ENCODE measurements at places on chromosomes 16 and 17.

- no peak for DNase-seq
These were observed 8.0 kb downstream of the CD300LB start for GRCh38 chr17:74523308-74523707.

DNA sequence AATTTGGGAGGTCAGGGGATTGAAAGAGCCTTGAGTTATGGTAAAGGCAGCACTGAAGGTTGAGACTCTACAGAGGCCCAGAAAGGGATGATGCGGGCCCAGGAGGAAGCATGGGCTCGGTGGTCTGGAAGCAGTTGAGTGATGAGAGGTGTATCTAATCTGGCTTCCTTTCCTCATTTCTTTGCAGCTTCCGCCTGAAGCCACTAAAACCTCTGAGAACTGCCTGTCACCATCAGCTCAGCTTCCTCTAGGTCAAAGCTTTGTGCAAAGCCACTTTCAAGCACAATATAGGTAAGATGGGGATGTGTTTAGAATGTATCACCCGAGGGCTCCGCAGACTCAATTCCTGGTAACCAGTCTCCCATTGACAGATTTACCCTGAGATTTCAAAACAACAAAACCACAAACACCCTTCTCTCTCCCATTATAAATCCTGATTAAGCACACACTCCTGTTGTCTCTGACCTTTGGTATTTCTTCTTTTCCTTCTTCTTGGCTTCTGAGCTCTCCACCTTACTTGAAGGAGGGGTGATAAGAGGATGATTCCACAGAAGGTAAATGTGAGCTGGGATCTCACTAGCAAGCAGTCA is 21.2 kb downstream of the USP43 start:
- DNase-seq: peak; percentile 43

DNA sequence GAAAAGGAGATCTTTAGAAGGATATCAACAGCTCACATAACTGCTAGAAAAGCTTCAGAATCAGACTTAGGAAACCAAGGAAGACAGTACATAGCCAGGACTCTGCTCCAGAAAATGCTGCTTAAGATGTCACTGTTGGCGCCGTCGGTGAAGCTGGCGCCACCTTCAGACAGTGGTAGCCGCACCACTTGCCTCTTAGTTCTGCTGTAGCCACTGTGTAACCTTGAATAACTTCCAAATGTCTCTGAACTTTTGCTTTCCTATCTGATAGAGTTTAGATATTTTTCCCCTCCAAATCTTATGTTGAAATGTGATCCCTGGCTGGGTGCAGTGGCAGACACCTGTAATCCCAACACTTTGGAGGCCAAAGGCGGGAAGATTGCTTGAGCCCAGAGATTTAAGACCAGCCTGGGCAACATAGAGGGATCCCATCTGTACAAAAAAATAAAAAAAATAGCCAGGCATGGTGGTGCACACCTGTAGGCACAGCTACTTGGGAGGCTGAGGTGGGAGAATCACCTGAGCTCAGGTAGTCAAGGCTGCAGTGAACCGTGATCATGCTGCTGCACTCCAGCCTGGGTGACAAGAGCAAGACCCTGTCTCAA is 6.3 kb upstream of the USP31 start:
- DNase-seq: peak; percentile 19

DNA sequence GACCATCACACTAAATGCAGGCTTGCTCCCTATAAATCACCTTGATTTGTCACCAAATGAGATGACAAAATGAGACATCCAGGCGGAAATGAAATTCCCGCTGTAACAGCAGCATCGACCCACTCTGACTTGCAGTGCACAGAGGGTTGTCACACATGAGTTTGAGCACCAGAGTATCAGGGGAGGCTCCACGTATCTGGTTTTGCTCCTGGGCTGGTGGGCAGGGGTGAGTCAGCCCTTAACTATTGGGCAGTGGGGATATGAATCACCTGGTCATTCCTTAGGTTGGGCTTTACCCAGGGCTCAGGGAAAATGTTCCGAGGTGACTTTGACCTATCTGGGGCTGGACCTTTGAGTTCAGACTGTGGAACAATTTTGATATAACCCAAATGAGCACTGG is 245.2 kb upstream of the CCL2 start:
- DNase-seq: no peak

- no peak for DNase-seq
These were observed 32.3 kb downstream of the CIBAR2 start for GRCh38 chr16:85079785-85080570.

DNA sequence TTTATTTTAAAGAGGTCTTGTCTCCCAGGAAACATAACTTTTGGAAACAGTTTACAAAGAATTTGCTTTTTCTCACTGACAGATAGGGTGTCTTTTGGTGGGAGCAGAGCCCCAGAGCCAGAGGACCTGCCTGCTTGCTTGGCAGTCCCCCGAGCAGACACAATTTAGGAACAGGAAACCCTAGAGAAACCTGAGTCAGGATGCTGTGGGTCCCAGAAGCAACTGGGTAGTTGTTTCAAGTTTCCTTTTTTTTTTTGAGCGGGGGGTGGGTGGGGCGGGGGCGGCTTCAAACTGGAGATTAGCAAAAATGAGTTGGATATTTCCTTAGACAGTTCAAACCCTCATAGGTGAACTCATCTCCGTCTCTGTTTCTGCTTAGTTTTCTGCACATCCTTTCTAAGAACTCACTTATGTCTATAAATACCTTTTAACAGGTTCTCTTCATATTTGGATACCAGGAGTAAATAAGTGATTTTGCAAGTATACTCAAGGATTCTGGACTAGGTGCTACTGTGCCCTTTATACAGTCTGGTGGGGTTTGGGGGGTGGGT is 135.1 kb downstream of the PRKCA start:
- DNase-seq: no peak

DNA sequence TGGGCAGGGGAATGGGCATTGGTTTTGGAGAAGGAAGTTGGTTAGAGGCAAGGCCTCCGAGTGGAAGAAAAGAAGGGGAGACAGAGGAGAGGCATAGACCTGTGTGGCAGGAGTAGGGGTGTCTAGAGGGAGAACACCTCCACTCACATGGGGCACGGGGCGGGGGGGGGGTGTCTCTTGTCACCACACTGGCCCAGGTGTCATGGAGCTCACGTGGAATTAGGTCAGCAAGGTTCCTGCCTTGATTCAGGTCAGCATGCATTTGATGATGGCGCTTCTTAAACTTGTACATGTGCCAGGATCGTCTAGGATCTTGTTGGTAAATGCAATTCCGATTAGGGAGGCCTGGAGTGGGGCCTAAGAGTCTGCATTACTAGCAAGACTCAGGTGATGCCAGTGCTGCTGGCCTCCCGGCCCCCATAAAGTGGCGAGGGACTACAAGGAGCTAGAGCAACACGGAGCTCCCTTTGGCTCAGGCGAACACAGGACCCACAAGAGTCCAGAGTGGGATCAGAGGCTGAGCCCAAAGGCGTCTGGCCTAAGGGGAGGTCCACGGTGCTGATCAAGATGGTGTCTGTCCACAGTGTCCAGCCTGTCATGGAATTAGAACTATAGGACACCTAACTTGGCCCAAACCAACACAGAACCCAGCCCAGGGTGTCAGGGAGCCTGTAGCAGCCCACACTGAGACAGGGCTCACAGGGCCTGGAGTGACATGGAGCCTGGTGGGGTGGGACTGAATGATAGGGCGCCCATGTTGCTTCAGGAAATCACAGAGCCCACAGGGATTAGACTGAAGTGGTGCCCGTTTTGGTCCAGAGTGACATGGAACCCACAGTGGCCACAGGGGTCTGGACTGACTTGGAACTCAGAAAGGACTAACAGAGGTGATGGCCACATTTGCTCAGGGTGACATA is 16.7 kb downstream of the EPOP start:
- DNase-seq: no peak

- DNase-seq: no peak
These were observed 7.2 kb downstream of the SPACA3 start for GRCh38 chr17:32998887-32999228.

GRCh38 chr17:9446528-9446927 is 129.1 kb downstream of the STX8 start:
- no peak for DNase-seq

DNA sequence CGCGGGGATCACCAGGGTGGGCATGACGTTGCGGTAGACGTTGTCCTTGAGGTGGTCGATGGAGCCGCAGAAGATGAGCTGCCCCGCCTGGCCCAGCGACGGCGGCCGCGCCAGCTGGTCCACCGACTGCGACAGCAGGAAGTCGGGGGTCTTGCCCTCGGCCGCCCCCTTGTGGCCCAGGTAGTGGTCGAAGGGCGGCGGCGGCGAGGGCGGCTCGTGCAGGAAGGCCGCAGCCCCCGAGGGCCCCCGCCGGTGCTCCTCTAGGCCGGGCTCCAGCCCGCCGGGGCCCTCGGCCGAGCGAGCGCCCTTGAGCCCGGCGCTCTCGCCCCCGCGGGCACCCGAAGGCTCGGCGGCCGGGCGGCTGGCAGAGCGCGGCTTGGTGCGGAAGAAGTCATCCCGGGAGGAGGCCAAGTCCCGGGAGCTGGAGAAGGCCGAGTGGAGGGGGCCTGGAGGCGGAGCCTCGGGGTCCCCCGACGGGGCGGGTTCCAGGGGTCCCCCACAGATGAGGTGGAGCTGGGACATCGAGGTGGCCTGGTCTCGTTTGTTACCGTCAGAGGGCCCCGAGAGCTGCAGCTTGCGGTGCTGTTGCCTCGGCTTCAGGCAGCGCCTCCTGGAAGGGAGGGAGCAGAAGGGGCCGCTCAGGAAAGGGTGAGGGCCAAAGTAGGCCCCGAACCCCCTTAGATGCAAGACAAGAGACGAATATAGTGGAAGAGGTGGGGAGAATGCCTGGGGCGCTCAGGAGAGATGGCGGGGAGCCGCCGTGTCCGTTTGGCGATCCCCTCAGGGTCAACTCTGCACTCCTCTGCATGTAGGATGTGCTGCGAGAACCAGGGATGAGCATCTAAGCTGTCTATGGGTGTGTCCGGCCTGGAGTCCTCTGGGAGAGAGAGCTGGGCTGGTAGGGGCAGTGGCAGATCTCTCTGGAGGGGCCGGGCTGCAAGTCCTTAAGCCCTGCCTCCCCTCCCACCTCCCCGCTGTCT is 8.8 kb downstream of the FAM171A2 start:
- peak; percentile 42 for DNase-seq

GRCh38 chr17:19619705-19620325 is 28.7 kb upstream of the ALDH3A2 start:
- DNase-seq: no peak

DNA sequence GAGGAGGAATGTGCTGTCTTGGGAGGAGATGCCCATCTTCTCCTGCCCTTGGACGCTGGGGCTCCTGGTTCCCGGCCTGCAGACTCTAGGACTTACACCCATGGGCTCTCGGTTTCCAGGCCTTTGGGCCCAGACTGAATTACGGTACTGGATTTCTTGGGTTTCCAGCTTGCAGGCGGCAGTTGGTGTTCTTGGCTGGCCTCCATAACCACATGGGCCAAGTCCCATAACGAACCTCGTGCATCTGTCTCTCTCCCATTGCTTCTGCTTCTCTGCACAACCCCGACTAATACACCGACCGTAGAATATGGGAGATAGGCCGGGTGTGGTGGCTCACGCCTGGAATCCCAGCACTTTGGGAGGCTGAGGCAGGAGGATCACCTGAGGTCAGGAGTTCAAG is 162.6 kb downstream of the SDK2 start:
- DNase-seq: no peak

DNA sequence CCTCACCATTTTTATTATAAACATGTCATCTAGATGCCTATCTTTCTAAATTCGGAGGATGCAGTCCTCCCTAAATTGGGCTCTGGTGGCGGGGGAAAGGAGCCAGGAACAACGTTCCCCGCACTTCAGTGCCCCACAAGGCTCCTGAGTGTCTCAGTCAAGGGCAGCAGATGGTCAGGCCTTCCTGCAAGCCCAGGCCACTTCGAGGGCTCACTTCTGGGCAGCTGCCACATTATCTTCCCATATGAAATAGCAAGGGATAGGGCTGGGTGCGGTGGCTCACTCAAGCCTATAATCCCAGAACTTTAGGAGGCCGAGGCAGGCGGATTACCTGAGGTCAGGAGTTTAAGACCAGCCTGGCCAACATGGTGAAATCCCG is 32.3 kb downstream of the FBXO31 start:
- no peak for DNase-seq

- DNase-seq: peak; percentile 26
These were observed 57.9 kb upstream of the MAF start for GRCh38 chr16:79658301-79659033.

- DNase-seq: no peak
These were observed 28.6 kb upstream of the GPRC5B start for GRCh38 chr16:19913340-19913645.

GRCh38 chr17:75344666-75345065 is 55.4 kb upstream of the SLC25A19 start:
- no peak for DNase-seq

GRCh38 chr16:54175169-54175551 is 111.4 kb downstream of the IRX3 start:
- DNase-seq: no peak

DNA sequence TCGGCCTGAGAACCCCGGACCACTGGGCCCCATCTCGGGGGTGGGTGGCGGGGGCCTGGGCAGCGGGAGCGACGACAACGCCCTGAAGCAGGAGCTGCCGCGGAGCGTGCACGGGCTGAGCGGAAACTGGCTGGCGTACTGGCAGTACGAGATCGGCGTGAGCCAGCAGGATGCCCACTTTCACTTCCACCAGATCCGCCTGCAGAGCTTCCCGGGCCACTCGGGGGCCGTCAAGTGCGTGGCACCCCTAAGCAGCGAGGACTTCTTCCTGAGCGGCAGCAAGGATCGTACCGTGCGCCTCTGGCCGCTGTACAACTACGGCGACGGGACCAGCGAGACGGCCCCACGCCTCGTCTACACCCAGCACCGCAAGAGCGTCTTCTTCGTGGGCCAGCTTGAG is 8.9 kb upstream of the SERPINF2 start:
- DNase-seq: no peak

- DNase-seq: no peak
These were observed 426.8 kb upstream of the DYNLRB2 start for GRCh38 chr16:80113873-80114574.

- DNase-seq: no peak
These were observed 228.3 kb upstream of the WSB1 start for GRCh38 chr17:27065588-27065987.

DNA sequence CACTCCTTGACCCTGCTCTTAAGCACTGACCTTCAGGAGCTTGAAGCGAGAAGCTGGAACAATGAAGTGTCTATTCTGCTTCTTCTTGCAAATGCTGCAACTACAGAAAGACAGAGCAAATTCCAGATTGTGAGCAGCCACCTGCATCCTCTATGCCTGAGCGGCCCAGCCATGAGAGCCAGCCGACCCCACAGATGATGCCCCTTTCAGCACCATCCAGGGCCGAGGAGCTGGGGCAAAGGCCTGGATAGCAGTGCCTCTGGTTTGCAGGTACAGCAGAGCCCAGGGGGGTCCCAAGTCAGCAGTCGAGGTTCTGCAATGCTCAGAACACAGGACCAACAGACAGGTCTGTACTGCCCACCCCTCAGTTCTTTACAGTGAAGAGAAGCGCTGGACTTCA is 4.7 kb downstream of the CENPV start:
- no peak for DNase-seq

DNA sequence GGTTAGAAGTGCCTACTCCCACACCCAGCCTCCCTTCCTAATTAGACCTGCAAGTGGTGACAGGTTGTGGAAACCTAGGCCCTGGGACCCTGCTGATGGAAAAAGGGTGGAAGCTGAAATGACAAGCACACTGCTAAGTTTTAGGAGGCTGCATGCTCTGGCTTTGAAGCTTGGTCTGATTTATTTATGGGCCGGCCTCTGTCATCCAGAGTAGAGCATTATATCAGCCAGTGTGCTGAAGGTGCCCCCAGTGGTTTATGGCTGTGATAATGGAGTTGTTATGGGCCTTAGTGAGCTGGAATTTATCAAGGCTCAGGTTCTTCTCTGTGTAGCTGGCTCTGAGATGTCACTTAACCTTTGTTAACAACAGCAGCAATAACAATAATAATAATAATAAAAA is 142.6 kb downstream of the UTP18 start:
- DNase-seq: no peak

- no peak for DNase-seq
These were observed 58.2 kb downstream of the FTO start for GRCh38 chr16:53761962-53762703.
